ENCODE measurements at places on chromosomes 7 and 10.

- no peak for DNase-seq
Observed at GRCh38 chr10:11395581-11396310, 215.7 kb downstream of the USP6NL start.

DNA sequence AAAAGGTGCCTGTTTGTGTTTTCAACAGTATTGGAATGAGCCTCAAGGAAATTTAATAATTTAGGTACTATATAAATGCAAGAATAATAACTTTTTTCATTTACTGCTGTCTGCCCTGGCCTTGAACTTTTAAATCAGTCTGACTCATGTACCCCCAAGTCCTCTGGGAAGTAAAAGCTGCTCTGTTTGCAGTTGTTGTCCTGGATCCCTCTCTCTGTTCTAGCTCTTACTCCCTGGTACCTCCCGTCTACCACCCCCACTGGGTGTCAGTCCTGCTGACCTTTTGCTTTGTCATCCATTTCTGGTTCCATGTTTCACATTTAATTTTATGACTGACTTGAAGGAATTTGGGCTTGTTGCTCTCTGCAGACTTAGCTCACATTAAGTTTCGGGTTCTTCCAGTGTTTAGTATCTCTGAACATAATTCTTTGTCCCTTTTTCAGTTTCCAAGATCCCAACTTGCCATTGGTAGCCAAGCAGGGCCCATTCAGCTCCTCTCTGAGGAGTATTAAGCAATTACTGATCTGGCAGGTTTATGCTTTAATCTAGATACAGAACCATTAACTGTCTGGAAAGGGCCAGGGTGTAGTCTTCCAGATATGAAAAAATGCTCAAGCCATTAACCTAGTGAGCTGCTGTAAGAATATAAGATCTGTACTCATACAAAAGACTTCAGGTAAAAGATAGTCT lies 208.7 kb upstream of the FAM3C start:
- DNase-seq = no peak

DNA sequence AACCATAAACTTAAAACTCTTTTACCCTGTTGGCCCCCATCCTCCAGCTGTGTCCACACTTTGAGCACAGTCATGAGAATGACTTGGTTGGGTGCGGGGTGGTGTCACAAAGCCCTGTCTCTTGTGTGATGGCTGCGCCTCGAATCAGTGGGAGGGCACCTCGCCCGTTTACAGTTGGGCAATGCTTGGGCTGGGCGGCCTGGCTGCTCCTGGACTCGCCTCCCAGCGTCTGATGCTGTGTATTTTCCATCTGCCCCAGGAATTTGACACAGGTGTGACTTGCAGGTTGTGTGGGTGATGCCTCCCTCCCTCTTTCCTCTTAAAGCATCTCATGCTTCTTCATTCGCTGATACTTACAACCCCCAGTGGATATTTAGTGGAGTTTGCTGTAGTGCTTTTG lies 33.7 kb downstream of the CHST12 start:
- DNase-seq = no peak

DNA sequence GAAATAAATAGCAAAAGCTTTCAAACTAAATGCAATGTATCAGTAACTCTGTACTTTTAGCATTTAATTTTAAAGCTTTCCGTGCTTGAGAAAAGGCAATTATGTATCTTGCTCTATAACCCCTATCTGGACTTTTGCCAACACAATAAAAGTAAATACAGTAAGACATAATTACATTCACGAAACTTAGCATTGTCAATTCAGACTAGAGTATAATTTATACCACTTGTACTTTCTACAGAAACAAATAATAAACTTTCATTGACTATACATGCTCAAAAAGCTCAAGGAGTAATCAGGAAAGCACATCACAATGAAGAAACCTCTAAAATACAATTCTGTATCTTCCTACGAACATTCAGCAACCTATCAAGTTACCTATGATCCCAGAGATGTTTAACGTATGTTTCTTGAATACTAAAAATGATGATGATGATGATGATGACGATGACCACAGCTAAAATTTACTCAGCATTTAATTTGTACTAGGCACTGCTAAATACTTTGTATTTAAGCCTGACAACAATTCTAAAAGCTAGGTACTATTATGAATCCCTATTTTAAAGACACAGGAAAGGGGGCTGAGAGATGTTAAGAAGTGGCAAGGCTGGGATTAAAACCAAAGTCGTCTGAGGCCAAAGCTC lies 44.9 kb downstream of the MINDY3 start:
- DNase-seq = no peak

DNA sequence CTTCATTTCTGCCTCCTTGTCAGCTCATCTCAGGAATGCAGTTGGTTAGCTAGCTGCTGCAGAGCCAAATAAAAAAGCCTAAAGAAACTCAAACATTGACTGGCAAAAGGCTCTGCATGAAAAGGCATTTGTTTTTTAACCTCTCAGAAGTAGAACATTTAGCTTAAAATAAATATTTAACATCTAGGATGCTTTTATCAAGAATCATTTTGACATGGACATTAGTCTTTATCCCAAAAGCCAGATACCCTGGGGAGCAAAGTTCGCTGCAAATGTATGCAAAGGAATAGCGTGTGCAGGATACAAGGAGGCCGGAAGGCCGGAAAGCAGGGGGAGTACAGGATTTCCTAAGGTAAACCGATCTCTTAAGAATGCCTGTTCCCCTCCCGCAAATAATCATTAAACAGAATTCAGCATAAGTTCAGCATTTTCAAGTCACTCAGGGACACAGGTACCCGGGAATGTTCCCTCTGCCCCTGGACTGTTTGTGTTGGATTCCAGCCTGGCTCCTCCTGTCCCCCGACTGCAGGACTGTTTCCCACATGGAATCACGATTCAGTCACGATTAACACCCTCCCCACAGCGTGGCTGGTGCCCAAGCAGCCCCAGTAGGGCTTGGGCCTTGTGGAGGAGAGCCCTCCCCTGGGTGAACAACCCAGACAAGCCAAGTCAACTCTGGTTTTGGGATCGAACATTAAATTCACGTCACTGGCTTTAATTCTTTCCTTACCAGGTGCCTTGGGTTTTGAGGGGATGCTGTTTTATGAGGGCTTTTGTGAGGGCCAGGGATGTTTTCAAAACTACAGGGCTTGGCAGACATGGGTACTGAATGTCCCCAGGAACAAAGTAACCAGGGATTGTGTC lies 97.8 kb downstream of the HIPK2 start:
- DNase-seq = no peak

DNA sequence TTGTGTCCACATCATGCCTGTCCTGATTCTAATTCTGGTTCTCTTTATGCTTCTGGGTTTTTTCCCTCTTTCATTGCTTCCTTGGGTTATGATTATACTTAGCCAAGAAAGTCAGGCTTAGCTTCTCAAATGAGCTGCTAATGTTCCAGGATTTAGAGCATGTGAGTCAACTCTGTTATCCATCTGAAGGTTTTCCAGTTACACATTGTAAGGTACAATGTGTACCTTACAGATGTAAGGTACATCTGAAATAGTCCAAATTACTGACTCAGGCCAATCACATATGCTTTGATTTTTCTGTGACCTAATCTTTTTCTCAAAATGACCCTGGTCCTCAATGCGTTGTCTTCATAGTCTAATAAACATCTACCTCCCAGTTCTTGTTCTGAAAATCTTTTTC lies 13.3 kb upstream of the MIOS start:
- DNase-seq = no peak

- no peak for DNase-seq
Observed at GRCh38 chr7:80066639-80067038, 68.0 kb upstream of the GNAI1 start.

GRCh38 chr7:91569728-91570457 lies 305.7 kb downstream of the FZD1 start:
- no peak for DNase-seq

GRCh38 chr7:32660936-32661335 lies 165.6 kb downstream of the AVL9 start:
- DNase-seq = no peak

- no peak for DNase-seq
Observed at GRCh38 chr10:58544135-58544534, 31.5 kb downstream of the BICC1 start.

DNA sequence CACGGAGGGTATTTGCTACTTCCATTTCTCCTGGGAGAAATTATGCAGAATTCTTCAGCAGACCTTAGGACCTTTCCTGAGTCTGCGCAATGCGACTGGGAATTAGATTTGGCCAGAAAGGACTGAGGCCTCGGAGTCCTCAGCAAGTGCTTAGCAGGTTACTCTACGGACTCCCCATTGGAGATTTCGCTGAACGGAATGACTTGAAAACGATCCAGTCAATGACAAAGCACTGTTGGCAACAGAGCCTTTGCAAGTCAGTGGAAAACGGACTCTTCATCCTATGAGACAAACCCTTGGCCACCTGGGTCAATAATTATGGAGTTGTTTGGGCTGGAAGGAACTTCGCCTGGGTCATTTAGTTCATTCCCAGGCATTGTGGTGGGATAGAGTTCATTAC lies 107.4 kb downstream of the FAM204A start:
- no peak for DNase-seq

DNA sequence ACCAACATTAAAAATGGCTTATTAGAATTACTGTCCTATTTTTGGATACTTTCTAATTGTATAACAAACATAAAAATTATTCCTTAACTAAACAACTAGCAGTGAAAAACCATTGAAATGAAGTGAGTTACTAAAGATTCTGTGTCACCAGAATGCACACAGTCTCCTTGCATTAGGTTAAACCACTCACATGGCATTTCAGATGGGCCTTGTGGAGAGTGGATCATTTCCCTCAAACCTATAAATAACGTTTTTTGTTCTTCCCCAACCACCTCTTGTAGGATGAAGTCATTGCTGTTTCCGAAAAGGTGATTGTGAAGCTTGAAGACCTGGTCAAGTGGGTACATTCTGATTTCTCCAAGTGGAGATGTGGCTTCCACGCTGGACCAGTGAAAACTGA lies 38.4 kb downstream of the ARID5B start:
- no peak for DNase-seq

GRCh38 chr7:151661587-151661986 lies 141.9 kb upstream of the RHEB start:
- DNase-seq = no peak

DNA sequence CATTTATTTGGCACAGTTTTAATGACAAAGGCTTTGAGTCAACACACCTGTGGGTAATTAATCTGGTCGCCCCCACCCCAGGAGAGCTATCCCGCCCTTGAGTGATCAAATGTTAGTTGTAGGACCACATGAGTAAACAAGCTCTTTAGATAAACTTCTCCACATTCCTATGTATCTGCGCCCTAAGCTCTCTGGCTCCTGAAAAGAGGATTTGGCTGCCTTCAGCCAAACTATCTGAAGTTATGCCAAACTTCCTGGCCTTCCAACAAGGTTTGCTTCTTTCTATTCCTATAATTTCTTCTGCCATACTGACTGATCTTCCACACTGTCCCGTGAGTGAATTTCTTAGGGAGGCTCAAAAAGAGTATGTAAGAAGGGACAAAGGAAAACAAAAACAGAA lies 134.2 kb downstream of the RALA start:
- no peak for DNase-seq

- DNase-seq = no peak
Observed at GRCh38 chr10:118148247-118148646, 101.5 kb upstream of the RAB11FIP2 start.

DNA sequence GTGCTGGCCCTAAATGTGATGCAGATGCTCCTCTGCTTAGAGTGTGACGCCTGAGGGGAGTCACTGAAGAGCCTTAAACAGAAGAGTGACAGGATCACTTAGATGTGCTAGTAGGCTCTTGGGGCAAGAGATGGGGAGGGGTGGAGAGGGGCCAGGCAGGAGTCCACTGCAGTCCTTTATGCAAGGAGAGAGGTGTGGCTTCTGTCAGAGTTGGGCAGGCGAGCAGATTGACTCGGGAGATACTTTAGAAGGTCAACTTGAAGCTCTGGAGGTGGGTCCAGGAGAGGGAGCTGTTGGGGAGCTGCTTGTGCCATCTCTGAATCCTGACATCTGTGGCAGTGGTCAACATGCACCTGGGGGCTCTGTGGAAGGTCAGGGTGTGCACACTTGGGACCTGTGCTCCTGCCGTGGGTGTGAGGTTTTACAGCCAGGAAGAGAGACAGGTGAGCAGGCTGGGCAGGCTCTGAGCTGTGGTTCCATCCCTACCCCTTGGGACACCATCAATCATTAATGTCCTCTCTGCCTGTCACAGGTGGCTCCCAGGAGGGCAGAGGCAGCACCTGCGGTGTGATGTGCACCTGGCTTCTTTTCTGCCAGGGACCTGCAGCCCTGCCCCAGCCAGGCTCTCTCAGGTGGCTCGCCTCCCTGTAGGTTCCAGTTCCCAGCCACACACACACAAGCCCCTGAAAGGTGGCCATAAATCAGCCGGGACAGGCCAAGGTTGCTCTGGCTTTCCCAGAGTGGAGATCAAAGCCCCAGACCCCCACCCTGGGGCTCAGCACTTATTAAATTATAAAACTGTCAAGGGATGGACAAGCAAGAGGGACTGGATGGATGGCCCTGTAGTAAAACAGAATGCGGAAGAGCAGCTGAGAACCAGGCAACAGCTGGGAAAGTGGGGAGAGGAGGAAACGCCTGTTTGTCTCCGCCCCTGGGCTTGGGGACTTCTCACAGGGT lies 14.0 kb downstream of the NEURL1 start:
- DNase-seq = no peak

- DNase-seq = no peak
Observed at GRCh38 chr7:29561271-29561670, 2.4 kb upstream of the PRR15 start.

GRCh38 chr10:18501629-18502028 lies 149.8 kb downstream of the NSUN6 start:
- DNase-seq = no peak

DNA sequence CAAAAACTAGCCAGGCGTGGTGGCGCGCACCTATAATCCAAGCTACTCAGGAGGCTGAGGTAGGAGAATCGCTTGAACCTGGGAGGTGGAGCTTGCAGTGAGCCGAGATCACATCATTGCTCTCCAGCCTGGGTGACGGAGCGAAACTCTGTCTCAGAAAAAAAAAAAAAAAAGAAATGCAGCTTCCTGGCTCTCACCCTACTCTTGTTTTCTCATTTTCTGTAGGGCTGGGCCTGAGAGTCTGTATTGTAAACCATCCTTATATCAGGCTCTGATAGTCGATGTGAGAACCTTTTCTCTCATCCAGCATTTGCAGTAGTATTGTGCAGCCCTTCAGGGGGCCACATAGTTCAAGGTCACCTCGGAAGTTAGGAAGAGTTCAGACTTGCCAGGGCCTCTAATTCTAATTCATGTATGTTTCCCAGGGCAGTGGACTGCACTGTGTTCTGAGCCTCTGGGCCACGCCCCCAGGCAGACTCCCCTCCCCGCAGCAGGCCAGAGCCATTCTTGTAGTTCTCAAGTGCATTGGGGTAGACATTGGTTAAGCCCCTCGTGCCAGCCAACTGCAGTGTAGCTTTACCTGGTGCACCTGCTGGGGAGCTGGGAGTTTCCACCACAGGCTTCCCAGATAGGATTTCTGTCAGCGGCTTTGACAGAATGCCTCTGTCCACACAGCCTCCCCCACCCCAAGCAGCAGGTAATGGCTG lies 38.3 kb upstream of the PDCD4 start:
- DNase-seq = no peak

DNA sequence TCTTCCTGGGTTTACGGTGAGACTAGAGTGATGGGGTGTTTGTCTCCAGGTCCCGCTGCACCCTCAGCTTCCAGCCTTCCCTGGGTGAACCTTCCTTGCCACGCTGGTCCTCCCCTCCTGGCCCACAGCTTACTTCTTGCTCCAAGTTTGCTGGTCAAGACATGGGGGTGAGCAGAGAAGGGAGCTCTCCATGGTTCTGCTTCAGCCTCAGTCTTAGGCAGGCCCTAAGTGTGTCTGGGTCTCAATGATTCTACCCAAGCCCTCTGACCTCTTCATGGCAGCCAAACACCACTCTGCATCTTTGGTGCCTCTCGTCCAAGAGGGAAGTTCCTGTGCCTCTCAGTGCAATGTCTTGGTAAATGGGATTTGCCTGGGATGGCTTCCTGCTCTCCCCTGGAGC lies 356.5 kb upstream of the KLF6 start:
- no peak for DNase-seq

- no peak for DNase-seq
Observed at GRCh38 chr7:106623853-106624252, 37.1 kb downstream of the CCDC71L start.

All from activated T-cell treated with anti-CD3 and anti-CD28 coated beads for 4 hours (primary cell).